ENCODE measurements at places on chromosomes 16 and 17. TPM values are rescaled to one million over a fixed set of nuclear protein-coding genes. Genes with fewer than 3 reads are reported as not detected.

DNA sequence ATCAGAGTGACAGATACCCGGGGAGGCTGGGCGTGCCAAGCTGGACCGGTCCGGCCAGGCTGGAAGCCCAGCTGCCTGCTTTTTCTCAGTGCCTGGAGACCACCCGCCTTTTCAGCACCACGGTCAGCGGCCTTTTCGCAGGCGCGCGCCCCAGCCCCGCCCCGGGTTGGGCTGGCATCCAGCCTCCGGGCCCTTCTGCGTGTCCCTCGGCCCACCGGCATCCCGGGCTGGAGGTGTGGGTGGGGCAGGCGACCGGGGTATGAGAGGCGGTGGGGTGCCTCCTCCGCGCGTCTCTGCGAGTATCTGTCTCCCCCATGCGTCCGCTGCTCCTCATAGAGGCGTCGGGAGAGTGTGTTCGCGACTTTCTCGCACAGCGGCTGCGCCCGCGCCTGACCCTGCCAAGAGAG lies 102.5 kb downstream of the MRM1 start:
- H3K4me1 ChIP-seq = 0 out of 2 replicates have a peak, but pooled peaks cover 3% of the 10 kb centered on the region
- H3K27ac ChIP-seq = no peak overlapping the region
- H3K4me3 ChIP-seq = peak overlapping the region; percentile 40

GRCh38 chr17:60463157-60463835 lies 41.0 kb downstream of the CHCT1 start:
- no peaks in the 10 kb centered on the region for H3K27me3 ChIP-seq
- H3K27ac ChIP-seq = no peak overlapping the region
- peaks cover 28% of the 10 kb centered on the region for H3K36me3 ChIP-seq
- DNase-seq = no peak

- H3K4me1 ChIP-seq = peaks cover 14% of the 10 kb centered on the region
- peaks cover 11% of the 10 kb centered on the region for H3K36me3 ChIP-seq
- peak overlapping the region; percentile 70 for H3K27ac ChIP-seq
- H3K4me3 ChIP-seq = no peak overlapping the region
Measured at GRCh38 chr17:82865774-82866395, 26.1 kb upstream of the ZNF750 start.

DNA sequence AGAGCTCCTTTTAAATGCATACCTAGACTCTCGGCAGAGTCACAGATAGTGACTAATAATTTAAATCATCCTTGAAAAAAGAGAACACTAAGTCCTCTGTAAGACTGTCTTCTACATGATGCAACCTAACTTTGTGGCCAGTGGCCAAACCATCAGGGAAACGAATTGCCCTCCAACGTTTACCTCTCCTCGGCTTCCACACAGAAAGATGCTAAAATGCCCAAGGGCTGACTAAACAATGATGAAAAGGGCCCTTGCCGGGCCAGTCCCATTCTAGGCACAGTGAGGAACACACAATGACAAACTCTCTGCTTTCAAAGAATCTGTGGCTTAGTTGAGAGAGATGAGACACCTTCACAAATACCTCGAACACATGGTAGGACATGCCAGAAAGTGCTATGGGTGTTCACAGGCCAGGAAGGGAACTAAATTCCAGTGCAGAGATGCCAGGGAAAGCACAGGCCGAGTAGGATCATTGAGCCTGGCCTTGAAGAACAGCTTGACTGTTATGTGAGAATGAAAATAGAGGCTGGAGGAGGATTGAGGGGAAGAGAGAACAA lies 35.3 kb upstream of the PITPNM3 start:
- no peak overlapping the region for H3K4me3 ChIP-seq
- peaks cover 55% of the 10 kb centered on the region for H3K36me3 ChIP-seq
- H3K27me3 ChIP-seq = no peaks in the 10 kb centered on the region
- peak overlapping the region; percentile 12 for H3K27ac ChIP-seq
- no peak for DNase-seq
- peaks cover 4% of the 10 kb centered on the region for H3K4me1 ChIP-seq

DNA sequence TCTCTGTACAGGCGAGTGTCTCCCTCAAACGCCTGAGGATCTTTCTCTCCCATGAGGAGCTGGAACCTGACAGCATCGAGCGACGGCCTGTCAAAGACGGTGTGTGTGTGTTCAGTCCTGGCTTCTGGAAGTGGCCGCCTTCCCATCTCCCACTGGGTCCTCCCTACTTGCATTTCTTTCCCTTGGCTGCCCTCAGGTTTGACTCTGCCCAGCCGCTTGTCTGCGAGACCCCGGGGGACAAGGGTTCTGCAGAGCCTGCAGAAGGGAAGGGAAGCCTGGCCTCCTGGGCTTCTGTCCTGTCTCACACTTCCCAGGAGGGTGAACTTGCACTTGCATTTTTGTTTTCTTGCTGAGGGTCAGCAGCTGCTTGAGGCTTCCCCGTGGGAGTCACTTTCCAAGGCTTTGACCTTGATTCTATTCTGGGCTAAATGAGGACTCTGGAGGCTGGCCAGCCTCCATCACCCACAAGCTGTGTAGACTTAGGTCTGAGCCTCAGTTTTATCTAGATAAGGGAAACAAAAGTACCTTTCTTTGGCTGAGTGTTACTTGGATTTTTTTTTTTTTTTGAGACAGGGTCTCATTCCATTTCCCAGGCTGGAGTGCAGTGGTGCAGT lies 122.3 kb downstream of the ABCC1 start:
- DNase-seq = no peak
- H3K4me1 ChIP-seq = peaks cover 18% of the 10 kb centered on the region
- peaks cover 57% of the 10 kb centered on the region for H3K36me3 ChIP-seq
- H3K27ac ChIP-seq = peak overlapping the region; percentile 36
- no peaks in the 10 kb centered on the region for H3K27me3 ChIP-seq

GRCh38 chr16:1982013-1982433 lies 754 bp upstream of the NOXO1 start:
- peaks cover 39% of the 10 kb centered on the region for H3K27me3 ChIP-seq
- H3K36me3 ChIP-seq = peaks cover 5% of the 10 kb centered on the region
- H3K4me3 ChIP-seq = no peak overlapping the region
- no peak for DNase-seq

DNA sequence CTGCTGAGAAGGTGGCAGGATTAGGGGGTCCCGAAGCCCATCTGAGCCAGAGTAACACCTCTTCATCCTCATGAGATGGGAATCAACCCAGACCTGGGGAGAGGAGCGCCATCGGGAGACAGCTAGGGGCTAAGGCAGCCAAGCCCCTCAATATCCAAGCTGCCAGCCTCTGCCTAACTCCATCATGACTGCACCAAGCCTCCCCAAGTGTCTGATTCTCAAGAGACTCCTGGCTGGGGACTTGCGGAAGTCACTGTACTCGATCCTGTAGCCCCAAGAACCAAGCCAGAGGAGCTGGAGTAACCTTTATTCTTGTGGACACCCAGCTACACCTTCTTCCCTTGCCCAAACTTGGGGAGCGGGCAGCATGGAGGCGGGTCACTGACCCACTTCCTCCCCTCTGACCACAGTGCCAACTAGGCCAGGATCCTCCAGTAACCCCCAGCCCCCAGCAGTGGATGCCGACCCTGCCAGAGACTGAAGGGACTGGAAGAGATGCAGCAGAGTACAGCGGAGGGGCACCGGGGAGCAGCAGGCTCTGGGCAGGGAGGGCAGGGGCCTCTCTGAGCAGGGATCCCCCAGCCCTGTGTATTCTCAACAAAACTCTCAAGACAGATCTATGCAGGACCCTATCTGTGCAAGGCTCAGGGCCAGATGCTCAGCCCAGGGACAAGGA lies 13.3 kb downstream of the HDAC5 start:
- DNase-seq = no peak
- H3K27ac ChIP-seq = no peak overlapping the region
- no peaks in the 10 kb centered on the region for H3K27me3 ChIP-seq
- peaks cover 44% of the 10 kb centered on the region for H3K4me1 ChIP-seq
- peak overlapping the region; percentile 49 for H3K4me3 ChIP-seq
- H3K36me3 ChIP-seq = no peaks in the 10 kb centered on the region

- H3K4me3 ChIP-seq = peak overlapping the region; percentile 72
- peaks cover 32% of the 10 kb centered on the region for H3K27me3 ChIP-seq
- peak; percentile 68 for DNase-seq
- no peak overlapping the region for H3K27ac ChIP-seq
Measured at GRCh38 chr17:36182176-36183000, 6.0 kb upstream of the TBC1D3B start.

DNA sequence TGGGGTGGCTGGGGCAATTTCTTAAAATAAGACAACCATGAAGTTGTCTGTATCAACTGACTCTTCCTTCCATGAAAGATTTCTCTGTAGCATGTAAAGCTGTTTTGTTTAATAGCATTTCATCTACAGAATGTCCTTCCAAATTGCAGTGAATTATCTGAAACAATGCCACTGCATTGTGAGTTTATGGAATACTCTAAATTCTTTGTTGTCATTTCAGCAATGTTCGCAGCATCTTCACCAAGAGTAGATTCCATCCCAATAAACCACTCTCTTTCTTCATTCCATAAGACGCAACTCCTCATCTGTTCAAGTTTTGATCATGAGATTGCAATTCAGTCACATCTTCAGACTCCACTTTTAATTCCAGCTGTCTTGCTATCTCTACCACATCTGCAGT lies 54.6 kb downstream of the CPPED1 start:
- DNase-seq = no peak
- H3K36me3 ChIP-seq = peaks cover 4% of the 10 kb centered on the region
- no peaks in the 10 kb centered on the region for H3K4me1 ChIP-seq
- H3K27me3 ChIP-seq = no peaks in the 10 kb centered on the region

GRCh38 chr17:77492446-77493237 lies 351.9 kb downstream of the SEC14L1 start:
- no peak overlapping the region for H3K4me3 ChIP-seq
- peaks cover 31% of the 10 kb centered on the region for H3K36me3 ChIP-seq
- DNase-seq = peak; percentile 12
- H3K4me1 ChIP-seq = no peaks in the 10 kb centered on the region
- no peaks in the 10 kb centered on the region for H3K27me3 ChIP-seq

GRCh38 chr16:89375021-89375420 lies 115.3 kb downstream of the ANKRD11 start:
- peaks cover 75% of the 10 kb centered on the region for H3K4me1 ChIP-seq
- no peaks in the 10 kb centered on the region for H3K27me3 ChIP-seq
- peak overlapping the region; percentile 87 for H3K27ac ChIP-seq

DNA sequence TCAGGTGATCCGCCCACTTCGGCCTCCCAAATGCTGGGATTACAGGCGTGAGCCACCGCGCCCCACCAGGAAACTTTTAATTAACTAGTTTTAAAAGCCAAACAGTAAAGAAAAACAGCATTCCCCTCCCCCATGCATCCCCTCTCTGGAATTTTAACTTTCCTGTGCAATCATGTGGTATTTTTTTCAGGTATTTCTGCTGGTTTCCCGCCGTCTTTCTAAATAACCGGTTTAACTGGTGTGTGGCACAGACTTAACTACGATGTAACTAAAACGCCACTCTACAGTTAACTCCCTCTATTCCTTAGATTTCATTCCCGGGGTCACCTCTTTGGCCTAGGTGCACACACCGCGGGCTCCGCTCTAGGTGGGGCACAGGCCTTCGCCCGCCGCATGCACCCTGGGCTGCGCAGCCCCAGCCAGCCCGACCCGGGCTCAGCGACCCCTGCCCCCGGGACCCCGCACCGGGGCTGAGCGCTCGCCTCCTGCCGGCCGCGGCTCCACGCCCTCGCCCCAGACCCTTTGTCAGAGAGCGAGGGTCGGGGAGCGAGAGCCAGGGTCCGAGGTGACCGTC lies 15.1 kb upstream of the UTP6 start:
- H3K27ac ChIP-seq = no peak overlapping the region
- H3K27me3 ChIP-seq = no peaks in the 10 kb centered on the region
- H3K4me3 ChIP-seq = no peak overlapping the region
- H3K4me1 ChIP-seq = peaks cover 6% of the 10 kb centered on the region
- DNase-seq = no peak

DNA sequence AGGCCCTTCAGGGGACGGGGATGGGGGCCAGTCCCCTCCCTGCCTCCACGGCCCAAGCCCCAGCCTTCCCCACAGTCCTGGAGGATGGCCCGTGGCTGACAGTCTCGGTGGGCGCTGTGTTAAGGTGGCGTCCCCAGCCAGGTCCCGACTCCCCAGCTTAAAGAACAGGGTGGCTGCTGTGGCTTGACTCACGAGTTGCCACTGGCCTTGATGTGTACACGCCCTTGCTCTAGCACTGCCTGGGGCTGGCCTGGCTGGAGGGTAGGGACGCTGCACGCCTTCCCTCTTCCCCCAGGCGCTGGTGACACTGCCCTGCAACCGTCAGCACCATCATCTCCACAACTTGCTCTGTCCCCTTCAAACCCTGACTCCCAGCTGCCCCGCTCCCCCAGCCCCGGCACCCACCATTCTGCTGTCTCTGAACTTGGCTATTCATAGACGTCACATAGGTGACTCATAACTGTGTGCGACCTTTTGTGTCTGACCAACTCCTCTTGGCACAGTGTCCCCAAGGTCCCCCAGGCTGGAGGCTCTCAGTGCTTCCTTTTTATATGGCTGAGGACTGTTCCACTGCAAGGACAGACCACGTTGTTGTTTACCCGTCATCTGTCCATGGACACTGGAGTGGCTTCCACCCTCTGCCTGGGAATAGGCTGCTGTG lies 6.3 kb downstream of the GNPTG start:
- no peaks in the 10 kb centered on the region for H3K27me3 ChIP-seq
- no peak overlapping the region for H3K27ac ChIP-seq
- peaks cover 4% of the 10 kb centered on the region for H3K36me3 ChIP-seq

- peaks cover 14% of the 10 kb centered on the region for H3K4me1 ChIP-seq
- DNase-seq = no peak
- H3K27me3 ChIP-seq = no peaks in the 10 kb centered on the region
Measured at GRCh38 chr17:69516911-69517310, 102.4 kb downstream of the MAP2K6 start.

DNA sequence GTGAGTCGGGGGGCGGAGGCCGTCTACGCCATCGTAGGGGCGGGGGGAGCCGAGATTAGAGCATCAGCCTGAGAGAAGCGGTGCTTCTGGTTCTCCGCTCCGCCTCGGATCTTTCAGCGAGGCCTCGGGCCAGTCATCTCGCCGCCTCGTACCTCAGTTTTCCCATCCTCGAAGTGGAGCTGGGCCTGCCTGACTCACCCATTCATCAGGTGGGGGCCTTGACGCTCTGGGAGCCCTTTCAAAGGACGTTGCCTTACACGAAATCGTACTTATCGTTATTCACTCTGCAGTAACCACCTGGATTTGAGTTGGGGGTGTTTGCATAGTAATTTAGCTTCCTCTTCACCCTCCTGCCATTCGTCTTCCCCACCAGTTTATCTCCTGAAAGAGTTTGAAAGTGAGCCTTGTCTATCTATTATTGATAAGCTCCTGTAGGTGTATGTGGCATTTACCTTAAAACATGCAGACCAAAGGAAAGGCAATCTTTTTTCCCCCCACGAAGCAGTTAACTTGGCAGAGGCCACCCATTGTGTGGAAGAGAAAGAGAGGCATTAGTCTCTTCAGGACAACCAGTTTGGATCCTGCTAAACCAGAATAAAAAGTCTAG lies 674 bp downstream of the TAF15 start:
- peaks cover 34% of the 10 kb centered on the region for H3K4me1 ChIP-seq
- no peak for DNase-seq
- H3K27ac ChIP-seq = peak overlapping the region; percentile 96
- H3K36me3 ChIP-seq = peaks cover 22% of the 10 kb centered on the region
- H3K4me3 ChIP-seq = peak overlapping the region; percentile 99

The CNGB1 gene
- total RNA-seq = not detected

The FOXC2 gene
- 0.18 TPM for total RNA-seq

The GRAP gene
- 0.50 TPM for total RNA-seq

The CACNG1 gene
- total RNA-seq = not detected

The TERB1 gene
- not detected for total RNA-seq

The KRT32 gene
- total RNA-seq = not detected

The LRRC37A gene
- 0.78 TPM for total RNA-seq

The CCL2 gene
- total RNA-seq = 2.5 TPM

The ATP6V0D1 gene
- total RNA-seq = 32.5 TPM

Measured in WTC11 (cell line).